ENCODE measurements at places on chromosomes 1 and 21.

DNA sequence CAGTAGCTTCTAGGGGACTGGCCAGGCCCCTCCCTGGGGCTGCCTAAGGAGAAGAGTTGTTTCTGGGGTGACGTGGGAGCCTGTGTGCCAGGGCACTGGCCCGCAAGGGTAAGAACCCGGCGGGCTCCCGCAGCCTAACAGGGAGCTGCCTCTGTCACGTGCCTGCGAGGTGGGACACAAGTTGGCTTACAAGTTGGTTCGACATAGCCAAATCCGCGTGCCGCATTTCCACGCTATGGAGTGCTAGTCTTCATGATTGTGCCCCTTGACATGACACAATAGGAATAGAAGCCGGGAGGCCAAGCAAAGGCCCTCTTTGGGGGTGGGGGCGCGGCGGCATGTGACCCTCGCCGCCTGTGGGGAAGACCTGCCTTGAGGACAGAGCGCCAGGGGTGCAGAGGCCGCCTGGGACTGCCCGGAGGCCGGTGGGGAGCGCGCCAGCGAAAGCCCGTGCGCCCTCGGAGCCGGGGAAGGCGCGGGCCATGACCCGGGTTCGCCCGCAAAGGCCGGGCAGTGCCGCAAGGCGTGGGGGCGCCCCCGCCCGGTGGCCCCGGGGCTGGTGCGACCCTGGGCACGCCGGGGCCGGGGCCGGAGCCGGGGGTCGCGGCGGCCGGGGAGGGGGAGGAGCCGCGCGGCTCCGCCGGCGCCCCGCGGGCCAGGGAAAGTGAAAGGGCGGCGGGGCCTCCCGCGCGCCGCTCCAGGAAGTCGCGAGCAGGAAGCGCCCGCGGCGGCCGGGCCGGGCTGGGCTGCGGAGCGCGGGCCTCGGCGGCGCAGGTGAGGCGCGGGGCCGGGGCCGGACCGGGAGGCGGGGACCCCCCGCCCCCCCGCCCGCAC is at the start of gene SLC37A1:
Gene SLC37A1 (plus strand): TSS at position 702 of the 834 bp plus-strand sequence. CDS start 4,603 bp downstream, outside the sequence.
- no peak for DNase-seq

DNA sequence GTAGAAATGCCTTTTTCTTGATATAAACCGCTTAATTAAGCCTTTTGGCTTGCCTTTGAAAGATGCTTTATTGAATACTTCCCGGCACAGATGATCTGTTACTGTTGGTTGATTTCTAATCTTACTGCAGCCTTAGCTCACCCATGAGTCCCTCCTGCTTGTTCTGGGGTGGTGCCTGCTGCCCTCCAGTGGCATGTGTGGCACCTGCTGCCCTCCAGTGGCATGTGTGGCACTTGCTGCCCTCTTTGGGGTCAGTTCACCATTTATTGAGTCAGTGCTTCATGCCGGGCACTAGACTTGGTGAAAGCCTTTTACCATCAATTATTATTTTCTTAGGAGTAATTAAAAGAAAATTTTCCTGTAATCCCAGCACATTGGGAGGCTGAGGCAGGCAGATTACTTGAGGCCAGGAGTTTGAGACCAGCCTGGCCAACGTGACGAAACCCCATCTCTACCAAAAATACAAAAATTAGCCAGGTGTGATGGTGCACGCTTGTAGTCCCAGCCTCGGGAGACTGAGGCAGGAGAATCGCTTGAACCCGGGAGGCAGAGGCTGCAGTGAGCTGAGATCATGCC is 54.3 kb downstream of the ADARB1 start:
- peak; percentile 36 for DNase-seq

DNA sequence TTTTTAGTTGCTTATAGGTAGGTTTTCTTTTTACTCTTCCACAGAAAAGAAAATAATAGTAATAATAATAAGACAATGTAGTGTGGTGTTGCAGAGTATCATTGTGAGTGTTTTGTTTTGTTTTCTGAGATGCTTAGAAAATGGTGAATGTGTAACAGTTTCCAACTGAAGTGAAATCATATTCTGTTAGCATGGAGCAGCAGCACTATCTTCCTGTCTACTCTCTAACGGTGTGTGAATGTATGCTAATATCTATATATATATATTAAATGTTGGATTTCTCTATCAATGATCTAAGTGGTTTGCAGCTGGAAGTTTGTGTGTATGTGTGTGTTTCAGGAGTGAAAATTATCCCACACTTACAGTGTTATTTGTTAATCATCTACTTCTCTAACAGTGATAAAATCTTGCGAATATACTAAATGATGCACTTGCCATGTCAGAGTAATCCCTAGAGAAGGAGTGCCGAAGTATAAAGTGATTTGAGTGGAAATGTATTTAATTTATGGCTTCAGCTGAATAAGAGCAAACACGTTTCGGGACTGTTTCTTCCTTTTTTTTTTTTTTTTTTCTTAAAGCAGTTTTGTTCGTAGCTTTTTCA is 377 bp downstream of the SAMD13 start:
- DNase-seq: no peak

DNA sequence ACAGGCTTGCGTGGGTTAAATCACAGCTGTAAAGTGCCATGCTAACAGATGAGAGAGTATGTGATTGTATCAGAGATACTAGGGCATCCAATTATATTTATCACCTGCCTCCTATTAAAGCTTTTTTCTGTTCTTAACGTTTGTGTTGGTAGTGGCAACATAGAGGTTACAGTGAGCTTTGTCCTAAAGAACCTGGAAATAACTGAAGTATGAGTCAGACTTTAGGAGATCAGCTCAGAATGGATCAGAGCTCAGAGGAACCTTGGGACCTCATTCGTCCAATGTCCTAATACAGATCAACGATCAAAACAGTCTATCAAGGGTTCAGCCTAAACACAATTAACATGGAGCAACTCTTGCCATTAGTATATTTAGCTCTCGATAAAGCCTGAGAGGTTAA is 81.0 kb downstream of the RGS7 start:
- no peak for DNase-seq

DNA sequence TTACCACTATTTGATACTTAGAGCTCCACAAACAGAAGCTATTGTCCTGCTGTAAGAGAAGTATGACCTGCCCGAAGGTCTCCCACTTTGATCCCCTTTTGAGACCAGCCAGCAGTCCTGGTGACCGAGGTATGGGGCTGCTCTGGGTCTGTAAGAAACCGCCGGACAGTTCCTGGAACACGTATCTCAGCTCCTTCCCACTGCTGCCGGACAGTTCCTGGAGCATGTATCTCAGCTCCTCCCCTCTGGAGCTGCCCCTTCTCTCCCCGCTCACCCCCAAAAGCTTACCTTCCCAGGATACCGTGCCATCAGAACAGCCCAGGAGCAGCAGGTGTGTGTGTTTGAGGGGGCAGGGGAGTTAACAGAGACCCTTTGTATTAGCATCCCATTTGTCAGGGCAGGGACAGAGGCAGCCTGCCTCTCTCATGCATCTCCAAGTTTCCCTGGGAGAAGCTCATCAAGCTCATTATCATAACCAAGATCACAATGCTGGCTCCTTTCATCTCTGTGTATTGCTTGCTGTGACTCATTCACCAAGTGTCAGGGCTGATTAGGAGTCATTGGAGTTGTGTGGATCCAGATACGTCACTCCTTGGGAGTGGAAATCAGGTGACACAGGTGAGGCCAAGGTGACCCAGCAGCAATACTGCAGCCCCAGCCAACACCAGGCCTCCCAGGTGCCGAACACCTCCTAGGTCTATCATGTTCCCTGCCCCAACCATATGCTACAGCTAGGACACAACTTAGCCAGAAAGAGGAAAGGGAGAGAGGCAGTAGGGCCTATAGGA is 25.3 kb downstream of the OPTC start:
- no peak for DNase-seq

DNA sequence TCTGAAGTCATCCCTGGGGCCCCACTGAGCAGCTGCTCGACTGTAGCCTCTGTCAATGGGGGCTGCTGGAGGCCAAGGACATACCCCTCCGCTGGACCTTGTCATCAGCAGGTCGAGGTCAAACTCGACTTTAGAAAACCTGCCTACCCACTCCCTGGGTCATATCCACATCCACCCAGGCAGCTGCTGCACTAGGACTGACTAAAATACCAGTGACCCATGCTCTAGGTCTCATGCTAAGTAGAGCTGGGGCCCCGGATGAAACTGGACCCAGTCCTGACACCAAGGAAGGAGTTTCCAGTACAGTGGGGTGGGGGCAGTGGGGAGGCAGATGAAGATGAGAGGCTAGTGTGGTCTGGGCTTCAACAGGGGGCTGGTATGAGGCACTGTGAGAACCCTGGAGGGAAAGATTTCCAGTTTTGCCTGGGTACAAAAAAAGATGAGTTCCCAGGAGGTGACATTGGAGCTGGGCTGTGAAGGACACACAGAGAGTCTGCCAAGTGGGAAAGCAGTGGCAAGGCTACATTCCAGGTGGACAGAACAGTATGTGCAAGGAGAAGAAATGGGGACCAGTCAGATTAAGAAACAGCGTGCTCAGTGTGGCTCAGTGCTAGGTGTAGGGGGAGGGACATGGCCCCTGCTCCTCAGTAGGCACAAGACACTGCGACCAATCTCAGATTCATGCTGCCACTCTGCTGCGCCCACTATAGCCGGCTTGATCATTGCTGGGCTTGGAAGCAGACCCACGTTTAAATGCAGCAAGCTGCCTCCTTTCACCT is 12.4 kb downstream of the SLC2A1 start:
- DNase-seq: no peak

- peak; percentile 78 for DNase-seq
These were observed 16.4 kb upstream of the CGN start for GRCh38 chr1:151494741-151495281.

- peak; percentile 12 for DNase-seq
These were observed at the start of gene STUM for GRCh38 chr1:226548256-226549093. Gene STUM (plus strand): TSS chr1:226548764. CDS start chr1:226548905, 141 bp downstream.

DNA sequence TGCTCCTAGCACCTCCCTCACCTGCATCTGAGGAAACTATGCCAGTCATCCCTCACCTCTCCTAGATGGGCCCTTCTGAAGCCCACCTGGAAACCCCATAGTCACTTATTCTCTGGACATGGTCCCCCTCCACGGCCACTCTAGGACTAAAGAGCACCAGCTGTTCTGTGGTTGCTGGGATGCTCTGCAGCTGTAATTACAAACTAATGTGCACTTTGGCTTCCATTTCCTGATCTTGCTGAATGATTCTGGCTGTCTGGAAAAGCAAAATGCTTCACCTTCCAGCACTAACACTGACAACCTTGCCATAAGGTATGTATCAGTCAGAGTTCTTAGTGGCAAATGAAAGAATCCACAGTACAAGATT is 48.7 kb upstream of the PSEN2 start:
- peak; percentile 54 for DNase-seq

GRCh38 chr1:158124034-158124433 is 56.7 kb upstream of the CD1D start:
- peak; percentile 36 for DNase-seq

- no peak for DNase-seq
These were observed 444.6 kb downstream of the AJAP1 start for GRCh38 chr1:5098981-5099385.

DNA sequence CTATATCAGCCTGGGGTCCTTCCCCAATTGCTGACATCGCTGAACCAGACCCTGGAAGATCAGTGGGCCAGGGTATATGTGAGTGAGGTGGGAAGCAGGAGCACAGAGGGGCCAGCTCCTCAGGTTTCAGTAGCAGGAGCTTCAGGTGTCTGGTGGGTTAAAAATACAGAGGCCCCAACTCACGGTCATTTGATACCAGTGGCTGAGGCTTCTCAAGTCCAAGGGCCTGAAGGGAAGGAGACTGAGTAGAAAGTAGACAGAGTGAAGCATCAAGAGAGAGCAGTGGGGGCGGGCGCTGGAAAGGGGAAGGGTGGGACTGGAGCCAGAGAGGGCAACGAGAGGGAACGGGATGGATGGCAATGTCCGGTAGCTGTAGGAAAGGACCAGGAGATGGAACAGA is 2.0 kb upstream of the CASQ1 start:
- no peak for DNase-seq

GRCh38 chr1:228101994-228102790 is 933 bp downstream of the C1orf35 start:
- DNase-seq: no peak

GRCh38 chr1:98661544-98662355 is at the start of gene SNX7:
Gene SNX7 (plus strand): TSS chr1:98661721. CDS start chr1:98661732, 11 bp downstream.
- peak; percentile 66 for DNase-seq

GRCh38 chr1:178086766-178087165 is 7.1 kb upstream of the RASAL2 start:
- peak; percentile 43 for DNase-seq

DNA sequence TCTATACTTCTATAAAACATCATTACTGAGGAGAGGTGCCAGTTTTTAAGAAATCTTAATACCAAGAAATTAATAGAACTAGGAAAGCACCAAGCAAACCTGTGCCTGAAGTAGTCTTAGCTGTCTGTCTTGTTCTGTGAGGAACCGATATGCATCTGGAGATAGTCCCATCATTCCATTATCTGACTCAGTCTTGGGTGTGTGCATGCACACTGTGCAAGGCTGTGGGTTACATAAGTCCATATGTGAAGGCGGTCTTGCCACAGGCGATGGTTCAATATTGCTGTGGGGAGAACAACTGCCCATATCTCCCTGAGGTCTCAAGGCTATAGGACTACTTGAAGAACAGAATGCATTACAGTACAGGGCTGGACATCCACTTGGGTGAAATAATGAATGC is 33.8 kb downstream of the STIL start:
- DNase-seq: no peak

- no peak for DNase-seq
These were observed 73.1 kb upstream of the USP24 start for GRCh38 chr1:55288245-55288644.

DNA sequence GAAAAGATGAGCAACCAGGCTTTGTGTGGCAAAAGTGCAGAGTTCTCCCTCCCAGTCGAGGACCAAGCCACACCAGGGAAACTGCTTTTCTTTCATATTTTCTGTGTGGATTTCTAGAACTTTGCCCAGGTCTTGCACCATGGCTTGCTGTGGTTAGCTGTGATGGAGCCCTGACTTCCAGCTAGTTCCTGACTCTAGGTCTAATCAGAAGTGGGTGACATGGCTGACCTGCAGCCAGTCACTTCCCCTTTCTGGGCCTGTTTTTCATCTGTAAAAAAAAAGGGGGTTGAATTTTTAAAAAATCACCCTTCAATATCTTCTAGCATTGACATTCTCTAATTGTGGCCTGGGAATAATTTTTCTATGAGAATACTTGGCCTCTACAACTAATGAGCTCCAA is 491.2 kb upstream of the USP24 start:
- no peak for DNase-seq

GRCh38 chr1:24297852-24298232 is 21.3 kb upstream of the GRHL3 start:
- DNase-seq: no peak

DNA sequence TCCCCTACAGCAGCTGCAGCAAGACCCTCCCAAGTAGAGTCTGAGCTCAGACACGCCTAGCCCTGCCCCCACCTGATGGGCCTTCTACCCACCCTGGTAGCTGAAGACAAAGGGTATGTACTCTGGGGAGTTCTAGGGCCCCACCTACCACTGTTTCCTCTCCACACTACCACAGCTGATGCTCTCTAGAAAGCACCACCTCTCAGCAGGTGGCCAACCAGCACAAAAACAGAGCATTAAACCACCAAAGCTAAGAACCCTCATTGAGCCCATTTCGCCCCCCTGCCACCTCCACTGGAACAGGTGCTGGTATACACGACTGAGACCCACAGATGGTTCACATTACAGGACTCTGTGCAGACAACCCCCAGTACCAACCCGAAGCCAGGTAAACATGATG is 258.9 kb downstream of the SETD4 start:
- no peak for DNase-seq

- DNase-seq: no peak
These were observed 311.0 kb downstream of the HLX start for GRCh38 chr1:221190249-221190648.
